GM03348 (cell line): ENCODE measurements at places on chromosomes 3 and 15.
A peak's percentile ranks its signal among the peaks of the same experiment; 100 is the strongest.

DNA sequence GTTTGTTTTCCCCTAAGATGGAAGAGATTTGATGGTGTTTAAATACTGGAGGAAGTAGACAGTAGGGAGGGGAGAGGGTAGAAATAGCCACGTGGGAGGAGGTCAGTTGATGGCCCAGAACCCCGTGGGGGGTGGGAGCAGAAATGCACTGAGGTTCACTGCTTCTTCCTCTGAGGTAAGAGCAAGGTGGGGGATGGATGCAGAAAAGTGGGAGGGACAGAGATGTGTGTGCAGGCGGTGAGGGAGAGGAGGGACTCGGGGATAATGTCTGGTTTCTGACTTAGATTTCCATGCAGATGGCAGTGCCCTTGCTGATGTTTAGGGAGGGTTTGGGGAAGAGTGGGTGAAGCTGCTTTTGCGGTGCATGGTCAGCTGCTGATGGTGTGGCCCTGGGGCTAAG, 102.9 kb downstream of the ARNT2 start:
- peak; percentile 11 for DNase-seq

DNA sequence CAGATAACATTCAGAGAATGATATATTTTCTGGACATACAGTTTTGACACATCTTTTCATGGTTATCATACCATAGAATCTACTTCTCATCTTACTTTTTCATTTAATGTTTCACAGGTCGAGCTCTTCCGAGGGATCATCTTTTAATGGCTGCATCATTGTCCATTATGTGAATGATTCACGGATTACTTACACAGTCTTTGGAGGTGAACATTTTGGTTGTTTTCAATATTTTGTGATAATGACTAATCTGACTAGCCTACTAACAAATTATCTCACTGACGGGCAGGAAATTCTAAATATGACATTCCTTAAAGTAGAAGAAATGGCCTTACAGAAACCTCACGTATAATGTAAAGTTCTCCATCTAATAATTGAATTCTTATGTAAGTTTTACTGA, 209.1 kb upstream of the STRIT1 start:
- no peak for DNase-seq

GRCh38 chr3:5463991-5464390, 276.5 kb downstream of the EDEM1 start:
- no peak for DNase-seq

DNA sequence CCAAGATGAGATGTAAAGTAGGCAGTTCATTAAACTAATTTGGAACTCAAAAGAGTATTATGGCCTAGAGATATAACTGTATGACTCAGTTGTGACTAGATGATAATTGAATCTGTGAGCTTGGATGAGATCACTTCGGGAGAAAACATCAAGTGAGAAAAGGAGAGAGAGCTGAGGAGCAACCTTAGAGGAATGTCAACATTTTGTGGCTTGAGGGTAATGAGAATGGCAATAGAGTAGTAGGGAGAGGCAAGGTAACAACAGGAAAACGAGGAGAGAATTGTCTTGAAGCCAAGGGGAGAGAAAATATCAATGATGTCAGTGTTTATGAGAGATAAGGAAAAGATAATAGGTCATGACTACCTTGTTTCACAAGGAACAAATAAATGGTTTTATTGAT, 580.2 kb downstream of the NLGN1 start:
- DNase-seq = peak; percentile 15

GRCh38 chr15:53536479-53537120, 222.9 kb downstream of the WDR72 start:
- DNase-seq = no peak
